ENCODE measurements at places on chromosomes 4 and X.

DNA sequence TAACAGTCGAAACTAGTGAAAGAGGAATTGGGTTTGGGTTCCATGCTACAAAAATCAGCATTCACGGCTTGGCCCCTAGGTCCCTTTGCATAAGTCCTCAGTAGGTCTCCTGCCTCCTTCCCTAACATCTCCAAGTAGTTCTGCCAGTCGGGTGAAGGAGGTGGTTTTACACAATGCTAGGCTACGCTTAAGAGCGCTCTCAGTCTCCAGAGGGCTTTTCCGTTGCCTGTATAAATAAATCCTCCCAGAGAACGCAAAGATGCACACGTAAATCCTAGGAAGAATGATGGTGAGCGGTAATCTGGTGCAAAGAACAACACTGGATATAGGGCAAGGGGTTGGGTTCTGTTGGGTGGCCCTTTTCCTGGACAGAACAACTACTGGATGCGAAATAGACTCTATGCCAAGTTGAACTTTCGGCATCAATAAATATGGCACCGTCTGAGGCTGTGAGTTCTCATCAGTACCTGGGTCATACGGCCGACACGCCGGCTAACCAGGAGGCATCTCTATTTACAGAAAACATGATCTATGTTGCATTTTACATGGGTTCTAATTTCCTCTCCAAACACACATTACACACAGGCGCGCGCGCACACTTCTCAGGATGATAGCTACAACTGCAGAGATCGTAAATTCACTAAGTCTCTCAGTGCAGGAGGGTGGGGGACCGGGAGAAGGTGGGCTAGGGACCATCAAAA is 1.3 kb downstream of the CAMK2D start:
- peak; percentile 9 for DNase-seq

DNA sequence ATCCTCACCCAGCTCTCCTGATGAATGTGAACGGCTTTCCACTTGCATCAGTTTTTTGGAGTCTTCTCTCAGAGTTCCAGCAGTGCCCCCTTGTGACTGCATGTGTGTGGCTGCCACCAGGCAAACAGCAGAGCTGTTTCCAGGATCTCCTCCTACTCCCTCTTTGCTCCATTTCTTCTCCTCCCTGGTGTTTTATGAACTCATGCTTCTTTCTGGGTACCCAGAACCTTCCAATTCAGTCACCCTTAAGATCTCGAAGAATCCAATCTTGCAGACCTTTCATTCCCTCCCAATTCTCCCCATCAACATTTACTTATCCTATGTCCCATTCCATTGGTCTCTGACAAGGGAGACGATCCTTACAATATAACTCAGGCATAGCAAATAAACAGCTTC is 6.8 kb upstream of the TCEANC start:
- DNase-seq, result peak; percentile 63

DNA sequence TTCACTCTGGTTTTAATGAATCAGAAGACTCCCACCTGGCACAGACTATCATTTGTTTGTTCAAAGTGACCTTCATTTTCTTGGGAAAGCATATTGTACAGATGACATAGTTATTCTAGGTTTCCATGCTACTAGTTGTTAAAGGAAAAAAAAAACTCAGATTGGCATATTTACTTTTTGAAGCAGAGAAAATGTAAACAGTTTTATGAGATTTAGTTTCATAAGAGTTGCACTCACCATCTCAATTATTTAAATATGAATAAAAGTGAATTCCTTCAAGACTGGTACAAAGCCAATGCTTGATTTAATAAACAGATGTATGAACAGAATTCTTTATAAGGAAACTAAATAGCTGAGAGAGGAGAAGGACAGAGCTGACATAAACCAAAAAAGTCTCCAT is 280.3 kb upstream of the UGT8 start:
- DNase-seq, result no peak

DNA sequence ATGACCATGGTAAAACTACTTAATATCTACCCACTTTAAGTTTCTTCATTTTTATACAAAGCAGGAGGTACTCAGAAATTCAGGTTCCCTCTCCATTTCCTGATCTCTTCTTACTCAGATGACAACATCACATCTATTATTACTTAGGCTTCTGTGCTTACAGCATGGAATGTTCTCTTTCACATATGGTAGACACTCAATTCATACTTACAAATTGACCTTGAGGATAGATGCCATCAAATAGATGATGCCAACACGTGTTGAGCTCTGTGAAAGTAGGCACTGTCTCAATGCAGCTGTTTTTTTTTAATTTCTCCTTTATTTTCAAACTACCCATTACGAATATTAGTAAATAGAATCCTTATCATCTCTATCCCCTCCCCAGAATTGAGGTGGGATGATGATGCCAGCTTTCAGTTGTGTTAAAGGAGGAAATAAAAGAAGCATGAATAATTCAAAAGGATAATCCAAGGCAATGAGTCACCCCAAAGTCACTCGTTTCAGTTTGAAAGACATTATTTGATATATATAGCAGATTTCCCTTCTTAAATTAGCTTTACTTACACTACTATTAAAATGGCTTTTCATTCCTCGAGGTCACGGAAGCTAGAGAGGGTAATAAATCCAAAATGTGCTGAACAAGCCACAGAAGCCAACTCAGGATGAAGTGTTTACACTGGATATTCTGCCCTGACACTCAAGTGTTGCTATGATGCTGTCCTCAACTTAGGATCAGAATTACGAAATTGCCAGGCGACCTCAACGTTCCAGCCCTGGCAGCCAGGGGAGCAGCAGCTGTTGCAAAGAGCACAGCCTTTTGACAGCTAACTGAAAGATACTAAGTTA is 124.2 kb upstream of the EOLA2 start:
- no peak for DNase-seq

GRCh38 chr4:108139089-108139488 is 29.6 kb downstream of the LEF1 start:
- no peak for DNase-seq

DNA sequence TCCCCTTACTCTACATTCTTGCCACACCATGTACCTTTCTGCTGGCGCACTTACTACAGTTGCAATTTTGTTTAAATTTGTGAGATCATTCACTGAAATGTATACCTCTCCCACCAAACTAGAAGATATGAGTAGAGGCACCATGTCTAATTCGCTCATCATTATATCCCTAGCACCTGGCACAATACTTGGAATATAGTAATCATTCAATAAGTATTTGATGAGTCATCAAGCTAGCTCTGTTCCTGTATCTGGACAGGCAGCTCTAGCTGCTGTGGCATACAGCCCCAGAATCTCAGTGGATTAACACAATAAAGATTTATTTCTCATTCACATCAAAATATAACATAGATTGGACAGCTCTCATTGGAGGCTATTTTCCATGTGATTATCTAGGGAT is 245.9 kb downstream of the IDS start:
- no peak for DNase-seq

DNA sequence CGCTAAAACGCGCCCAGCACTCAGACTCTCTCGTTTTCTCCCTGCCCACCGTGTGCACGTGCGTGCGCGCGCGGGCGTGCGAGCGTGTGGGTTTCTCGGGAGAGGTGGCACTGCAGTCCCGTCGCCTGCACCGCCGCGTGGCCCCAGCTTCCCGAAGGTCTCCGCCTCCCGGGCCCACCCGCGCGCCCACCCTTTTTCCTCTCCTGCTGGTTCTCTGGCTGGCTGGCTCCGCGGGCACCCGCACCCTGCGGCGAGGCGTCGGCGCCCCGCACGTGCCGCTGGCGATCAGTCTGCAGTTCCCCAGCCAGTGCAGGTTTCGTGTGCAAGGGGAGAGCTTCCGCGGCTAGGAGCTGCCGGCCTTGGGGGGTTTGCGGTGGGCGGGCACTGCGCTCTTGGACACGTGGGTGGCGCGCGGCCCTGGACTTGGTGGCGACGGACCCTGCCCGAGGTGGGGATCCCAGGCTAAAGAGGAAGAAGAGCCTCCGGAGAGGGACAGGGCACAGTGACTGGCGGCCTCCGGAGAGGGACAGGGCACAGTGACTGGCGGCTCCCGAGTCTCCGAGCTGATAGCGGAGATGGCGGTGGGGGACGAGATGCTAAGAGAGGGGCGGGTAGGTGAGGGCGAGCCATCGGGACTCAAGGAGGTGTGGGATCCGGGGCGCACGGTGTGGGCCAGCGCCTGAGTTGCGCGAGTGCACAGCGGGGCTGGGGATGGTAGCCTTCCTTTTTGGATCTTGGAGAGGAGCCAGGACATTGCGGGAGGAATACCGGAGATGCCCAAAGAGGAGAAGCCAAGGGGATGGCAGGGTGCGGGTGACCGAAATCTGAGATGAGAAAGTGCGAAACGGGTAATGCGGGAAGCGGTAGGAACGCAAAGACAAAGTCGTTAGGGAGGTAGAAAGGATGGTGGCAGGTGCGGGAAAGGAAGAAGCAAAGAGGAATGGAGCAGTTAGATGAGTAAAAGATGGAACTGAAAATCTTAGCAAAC is at the start of gene FAM184B:
Gene FAM184B, minus strand, starts transcription at position 322 of the 988 bp plus-strand sequence. CDS start 322 bp downstream, outside the sequence.
- DNase-seq, result no peak

GRCh38 chrX:295136-295535 is 14.0 kb downstream of the PLCXD1 start:
- no peak for DNase-seq

GRCh38 chr4:149031399-149031798 is 589.2 kb upstream of the NR3C2 start:
- DNase-seq, result no peak

GRCh38 chr4:168900080-168900479 is 110.0 kb downstream of the CBR4 start:
- no peak for DNase-seq

DNA sequence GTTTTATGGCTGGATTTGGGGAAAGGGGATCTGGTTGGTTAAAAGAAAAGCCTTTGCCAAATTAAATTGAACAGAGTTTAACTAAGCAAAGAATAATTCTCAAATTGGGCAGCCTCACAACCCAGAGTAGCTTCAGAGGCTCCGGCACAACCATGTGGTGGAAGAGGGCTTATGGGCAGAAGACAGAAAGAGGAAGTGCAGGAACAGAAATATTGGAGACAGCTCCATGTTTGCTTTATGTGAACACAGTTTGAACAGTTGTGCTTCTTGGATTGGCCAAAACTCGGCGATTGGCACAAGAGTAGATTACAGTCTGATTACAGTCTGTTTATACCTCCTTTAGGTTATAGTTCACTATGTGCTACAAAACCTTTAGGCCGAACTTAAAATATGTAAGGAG is 562.7 kb downstream of the TRIML1 start:
- no peak for DNase-seq

GRCh38 chr4:28009541-28009940 is 1148.9 kb downstream of the STIM2 start:
- no peak for DNase-seq

- DNase-seq, result no peak
These were observed 140.7 kb downstream of the MAGEB17 start for GRCh38 chrX:16307950-16308349.

DNA sequence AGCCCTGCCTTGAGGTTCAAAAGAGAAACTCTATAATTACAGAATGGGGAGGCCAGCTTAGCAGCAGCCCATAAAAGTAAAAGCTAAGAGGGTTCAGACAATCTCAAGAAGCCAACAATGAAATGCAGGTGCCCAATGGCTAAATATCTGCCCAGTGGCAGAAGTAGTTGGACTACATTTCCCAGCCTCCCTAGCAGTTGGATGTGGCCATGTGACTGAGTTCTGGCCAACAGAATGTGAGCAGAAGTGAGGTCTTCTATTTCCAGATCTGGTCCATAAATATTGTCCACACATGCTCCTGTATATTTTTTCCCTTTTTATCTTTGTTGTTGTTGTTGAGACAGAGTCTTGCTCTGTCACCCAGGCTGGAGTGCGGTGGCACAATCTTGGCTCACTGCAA is 127.9 kb upstream of the NHS start:
- no peak for DNase-seq

DNA sequence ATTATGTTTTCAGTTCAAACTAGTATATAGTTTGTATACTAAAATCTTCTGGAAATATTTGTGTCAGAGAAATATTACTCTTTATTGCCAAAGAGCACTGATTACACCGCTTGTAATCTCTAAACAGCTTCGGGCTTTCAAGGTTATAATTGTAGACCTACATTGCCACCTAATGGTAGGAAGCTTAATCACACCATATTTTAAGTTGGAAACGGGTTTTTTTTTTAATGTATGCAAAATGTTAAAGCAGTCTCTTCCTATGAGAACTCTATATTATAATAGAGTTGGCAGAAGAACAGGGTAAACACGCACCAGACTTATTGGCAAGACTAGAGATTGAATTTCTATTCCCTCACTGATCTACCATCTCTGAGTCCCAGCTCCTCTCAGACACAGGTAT is 19.5 kb upstream of the NFXL1 start:
- DNase-seq, result peak; percentile 16

DNA sequence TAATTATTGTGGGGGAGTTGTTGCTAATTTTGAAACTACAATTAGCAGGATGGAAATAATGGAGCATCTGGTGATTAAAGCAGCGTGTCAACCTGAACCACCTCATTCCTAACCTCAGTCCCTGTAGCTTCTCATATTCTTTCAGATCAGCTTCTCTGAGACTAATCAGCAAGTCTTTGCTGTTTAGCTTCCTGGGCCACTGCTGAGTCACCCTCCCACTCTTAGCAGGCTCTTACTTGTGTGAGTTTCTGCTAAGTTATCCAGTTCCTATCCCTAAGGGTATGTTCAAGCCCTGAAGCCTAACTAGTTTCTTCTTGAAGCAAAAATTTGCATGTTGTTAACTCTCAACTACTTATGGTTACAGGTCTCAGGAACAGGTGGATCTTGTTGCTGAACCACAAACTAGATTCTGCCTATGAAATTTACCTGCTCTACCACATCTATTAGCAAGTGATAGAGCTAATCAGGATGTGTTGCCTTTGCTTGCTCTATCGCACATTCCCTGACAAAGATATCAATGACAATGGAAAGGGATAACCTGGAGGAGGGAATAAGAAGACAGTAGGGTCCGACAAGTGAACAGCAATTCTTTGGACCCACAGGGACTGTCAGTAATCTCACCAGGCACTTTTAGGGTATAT is 134.2 kb downstream of the EIF4E start:
- DNase-seq, result no peak

- no peak for DNase-seq
These were observed 160.4 kb downstream of the CPEB2 start for GRCh38 chr4:15162465-15163283.

DNA sequence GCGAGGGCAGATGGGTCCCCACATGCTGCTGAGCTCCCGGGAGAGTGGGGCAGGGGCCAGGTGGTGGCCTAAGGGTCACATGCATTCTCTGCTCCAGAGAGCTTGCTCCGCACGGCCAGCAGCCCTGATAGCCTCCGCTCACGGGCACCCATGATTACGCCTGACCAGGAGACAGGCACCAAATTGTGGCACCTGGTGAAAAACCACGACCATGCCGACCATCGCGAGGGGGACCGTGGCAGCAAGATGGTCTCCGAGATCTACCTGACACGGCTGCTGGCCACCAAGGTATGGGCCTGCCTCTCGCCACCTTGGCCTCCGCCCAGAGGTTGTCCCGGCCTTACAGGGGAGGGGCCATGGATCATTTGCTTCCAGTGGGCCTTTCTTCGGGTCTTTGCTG is 9.2 kb downstream of the LAGE3 start:
- DNase-seq, result no peak

DNA sequence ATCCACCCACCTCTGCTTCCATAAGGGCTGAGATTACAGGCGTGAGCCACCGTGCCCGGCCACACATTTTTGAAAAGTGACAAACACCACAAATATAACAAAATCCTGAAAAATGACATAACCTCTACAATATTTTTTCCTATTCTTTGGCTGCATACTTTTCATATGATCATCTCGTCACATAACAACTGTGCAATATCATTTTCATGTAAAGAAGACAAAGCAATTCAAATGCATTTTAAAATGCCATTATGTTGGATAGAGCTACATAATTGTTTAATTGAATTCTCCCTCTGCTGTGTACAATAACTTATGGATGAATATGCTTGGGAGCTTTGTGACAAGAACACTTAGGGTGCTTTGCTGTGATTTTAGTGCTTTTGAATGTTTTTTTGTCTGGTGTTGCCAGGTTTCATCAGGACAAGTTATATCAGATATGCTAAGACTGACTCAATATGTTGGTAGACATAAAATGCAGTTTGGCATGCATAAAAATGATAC is 132.9 kb downstream of the CHIC2 start:
- DNase-seq, result no peak
